Activated T-helper 9 cell treated with anti-CD3 and anti-CD28 coated beads, Interleukin-2, amount 50 U/mL, for 16 hours (primary cell): ENCODE measurements at places on chromosomes 6 and 20.

DNA sequence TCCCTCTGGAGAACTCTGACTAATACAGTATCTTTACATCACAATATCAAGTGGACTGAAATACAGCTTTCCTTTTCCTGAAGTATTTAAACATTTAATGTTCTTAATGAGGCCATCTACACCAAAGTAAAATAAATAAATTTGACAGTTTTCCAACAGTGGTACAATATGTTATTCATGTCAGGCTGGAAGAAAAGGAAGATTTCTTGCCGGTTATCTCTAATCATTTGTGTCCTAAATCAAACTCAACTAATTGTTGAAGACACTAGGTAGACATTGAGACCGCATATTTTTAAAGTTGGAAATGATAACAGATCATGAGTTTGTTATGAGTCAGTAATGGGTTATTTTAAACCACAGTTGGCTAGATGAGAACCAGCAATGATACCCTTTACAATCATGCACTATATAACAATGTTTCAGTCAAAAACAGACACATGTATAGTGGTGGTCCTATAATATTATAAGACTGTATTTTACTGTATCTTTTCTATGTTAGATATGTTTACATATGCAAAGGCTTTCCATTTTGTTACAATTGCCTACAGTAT, 241.6 kb downstream of the LMBRD1 start:
- no peak for DNase-seq

DNA sequence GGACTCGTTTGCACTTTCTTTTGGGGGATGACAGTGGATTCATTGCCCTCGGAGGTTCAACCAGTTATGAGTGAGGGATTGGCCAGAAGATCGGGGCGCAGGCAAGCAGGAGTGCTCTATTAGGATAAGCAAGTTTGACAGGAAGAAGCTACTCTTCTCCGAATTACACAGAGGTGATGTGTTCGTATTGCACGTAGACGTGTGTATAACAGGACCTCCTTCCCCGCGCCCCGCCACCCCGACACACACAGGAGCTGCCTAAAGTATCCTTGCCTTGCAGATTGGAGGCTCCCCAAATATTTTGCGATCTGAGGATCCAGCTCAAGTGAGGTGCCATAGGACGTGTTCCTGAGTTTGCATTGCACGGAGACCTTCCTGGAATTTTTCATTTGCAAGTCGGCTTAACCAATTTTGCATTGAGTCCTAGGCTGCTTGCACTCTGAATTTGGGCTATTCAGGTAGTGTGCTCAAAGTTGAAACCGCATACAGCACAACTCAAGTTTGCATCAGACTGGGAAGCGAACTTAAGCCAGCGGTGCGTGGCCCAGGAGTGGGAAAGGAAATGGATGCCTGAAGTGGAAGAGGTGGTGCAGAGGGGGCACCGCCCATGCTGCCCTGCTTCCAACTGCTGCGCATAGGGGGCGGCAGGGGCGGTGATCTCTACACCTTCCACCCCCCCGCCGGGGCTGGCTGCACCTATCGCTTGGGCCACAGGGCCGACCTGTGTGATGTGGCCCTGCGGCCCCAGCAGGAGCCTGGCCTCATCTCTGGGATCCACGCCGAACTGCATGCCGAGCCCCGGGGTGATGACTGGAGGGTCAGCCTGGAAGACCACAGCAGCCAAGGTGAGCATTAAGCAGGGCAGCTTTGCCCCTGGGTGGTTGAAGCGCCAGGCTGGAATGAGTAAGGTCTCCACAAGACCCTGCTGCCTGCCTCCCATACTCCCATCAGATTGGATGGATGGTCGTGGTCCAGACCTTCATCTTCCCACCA, 770 bp downstream of the TCF19 start:
- no peak for DNase-seq

DNA sequence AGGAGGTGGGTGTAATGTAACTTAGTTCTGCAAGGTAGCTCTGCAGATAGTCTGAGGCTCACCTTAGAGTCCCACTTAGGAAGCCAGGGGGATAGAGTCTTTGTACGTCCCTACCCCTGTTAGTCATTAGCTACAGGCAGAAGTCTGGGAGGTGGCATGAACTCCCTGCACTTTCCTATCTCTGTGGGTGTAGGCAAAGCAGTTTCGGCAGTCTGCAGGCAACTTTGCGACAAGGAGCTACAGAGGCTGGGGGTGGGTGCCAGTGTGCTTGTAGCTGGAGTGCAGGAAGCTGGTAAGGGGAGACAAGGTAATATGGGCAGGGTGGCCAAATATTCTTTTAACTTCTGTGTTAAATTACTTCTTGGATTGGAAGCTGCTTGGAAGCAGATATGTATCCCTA, 45.7 kb downstream of the NKAIN2 start:
- DNase-seq: no peak

GRCh38 chr6:107704347-107705013, 119.6 kb downstream of the SCML4 start:
- no peak for DNase-seq

DNA sequence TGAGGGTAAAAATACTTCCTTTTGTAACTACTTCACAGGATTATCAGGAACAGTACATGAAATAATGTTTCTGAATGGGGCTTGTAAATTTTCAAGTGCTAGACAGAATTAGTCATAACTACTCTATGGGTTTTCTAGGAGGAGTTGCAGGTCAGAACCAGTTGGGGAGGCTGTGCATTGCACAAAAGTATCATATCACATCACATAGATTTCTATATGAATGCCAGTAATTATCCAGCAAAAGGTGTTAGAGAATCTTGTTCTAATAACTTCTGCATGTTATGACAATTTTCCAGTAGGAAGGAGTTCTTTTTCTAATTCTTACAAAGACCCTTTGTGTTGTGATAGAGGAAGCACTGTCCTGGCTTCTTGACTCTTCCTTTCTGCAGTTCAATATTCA, 551.6 kb downstream of the COL12A1 start:
- DNase-seq: no peak

DNA sequence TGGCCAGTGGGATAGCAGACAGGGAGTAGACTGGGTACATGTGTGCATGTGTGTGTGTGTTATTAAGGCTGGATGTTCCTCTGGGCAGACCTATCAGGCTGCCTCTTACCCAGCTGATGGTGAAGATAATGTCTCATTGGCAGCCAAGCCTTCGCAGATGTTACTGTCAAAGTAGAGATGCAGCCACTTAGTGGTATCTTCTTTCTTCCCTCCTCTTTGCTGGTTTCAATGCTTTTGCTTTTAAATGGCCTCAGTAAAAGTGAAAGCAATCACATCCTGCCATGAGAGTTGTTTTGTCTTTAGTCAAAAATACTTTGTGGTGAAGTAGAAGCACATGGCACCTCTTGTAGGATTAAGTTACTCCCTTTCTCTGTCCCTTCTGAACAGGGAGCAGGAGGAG, 57.5 kb downstream of the SNRNP48 start:
- DNase-seq: no peak

- DNase-seq: no peak
Observed at GRCh38 chr6:20693466-20694063, 159.3 kb downstream of the CDKAL1 start.

DNA sequence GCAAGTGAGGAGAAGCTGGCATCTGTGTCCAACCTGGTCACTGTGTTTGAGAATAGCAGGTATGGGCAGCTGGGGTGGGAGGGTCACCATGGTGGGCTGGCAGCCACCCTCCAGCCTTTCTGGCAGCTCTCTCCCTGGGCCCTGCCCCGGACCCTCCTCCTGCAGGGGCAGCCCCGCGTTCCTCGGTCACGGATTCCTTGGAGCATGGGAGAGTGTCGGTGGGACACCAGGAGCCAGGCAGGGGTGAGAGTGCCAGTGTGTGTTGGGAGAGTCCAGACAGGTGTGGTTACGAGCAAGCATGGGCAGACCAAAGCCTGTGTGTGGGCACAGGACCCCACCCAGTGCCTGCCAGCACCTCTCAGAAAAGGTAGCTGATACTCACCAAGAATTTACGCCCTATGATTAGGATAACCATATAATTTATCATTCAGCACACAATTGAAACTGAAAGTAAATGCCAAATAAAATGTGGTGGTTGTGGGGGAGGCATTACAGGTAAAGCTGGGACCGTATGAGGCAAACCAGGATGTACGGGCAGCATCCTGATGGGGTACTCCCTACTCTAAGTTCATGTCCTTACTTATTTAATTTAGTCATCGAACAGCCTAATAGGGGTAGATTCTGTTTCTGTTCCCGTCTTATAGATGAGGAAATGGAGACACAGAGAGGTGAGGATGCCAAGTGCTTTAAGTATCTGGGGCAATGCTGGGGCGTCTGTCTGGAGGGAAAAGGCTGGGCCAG, 542 bp downstream of the FGD2 start:
- DNase-seq: no peak

DNA sequence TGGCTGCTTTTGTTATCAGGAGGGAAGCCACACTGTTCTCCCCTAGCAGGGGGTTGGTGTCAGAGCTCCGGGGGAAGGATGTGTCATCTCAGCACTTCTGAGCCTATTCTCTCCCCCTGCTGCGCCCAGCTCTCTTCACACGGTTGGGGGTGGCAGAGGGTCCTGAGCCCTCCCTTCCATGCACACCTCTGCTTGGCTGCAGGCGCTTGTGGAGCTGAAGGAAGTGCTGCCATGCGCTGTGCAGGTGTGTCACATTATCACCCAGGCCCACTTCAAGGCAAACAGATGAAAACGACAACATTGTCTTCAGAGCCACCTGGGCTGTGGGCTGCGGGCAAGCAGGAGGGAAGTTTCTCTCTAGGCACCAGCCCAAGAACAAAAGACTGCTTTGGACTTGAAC, 263.4 kb downstream of the BMP7 start:
- no peak for DNase-seq

DNA sequence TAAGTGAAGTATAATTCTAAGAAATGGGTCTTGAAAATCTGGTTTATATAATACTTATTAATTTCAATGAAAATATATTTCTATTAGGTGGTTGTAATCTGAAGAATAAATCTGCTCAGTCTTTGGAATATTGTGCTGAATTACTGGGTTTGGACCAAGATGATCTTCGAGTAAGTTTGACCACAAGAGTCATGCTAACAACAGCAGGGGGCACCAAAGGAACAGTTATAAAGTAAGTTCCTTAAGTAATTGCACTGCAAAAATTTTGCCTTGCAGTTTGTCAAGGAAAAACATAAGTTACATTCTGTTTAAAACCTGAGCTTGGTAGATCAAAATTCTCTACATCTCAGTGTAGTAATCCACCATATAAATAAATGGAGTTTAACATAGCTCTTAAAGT, 106.0 kb downstream of the MYO6 start:
- DNase-seq: no peak

DNA sequence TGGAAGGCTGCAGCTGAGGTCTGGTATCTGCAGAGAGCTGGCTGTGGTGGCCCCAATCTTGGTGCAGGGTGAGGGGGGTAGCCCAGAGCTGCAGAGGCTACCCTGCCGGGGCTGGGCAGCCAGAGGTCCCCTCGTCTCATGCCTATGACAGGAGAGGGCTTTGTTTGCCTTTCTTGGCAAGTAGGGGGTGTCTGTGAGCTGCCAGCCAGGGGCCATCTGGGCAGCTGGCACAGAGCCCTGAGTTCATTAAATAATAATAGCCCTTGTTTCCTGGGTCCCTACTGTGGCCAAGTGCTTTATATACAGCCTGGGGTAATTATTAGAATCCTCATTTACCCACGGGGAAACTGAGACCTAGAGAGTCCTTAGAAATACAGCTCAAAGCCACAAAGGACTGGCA, 66.6 kb downstream of the EZR start:
- no peak for DNase-seq

GRCh38 chr6:16712255-16712930, 48.9 kb downstream of the ATXN1 start:
- DNase-seq: peak; percentile 41

DNA sequence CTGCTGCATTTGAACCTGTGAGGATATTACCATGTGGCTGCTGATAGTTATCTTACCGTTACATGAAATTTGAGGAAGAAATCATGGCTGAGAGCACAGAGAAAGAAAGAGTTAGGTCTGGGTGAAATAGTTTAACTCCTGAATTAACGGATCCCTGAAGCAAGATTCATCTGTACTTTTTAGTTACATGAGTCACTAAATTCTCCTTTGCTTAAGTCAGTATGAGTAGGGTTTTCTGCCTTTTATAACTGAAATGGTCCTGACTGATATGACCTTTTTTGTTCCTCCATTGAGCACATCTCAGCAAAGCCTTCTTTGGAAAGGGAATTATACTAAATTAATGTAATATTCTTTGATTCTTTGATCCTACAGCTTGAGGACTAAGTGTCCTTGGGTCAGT, 333.3 kb upstream of the ZFP64 start:
- no peak for DNase-seq

GRCh38 chr6:151059612-151060095, 180.1 kb upstream of the AKAP12 start:
- DNase-seq: no peak

- no peak for DNase-seq
Observed at GRCh38 chr20:49464556-49464955, 17.9 kb downstream of the KCNB1 start.

DNA sequence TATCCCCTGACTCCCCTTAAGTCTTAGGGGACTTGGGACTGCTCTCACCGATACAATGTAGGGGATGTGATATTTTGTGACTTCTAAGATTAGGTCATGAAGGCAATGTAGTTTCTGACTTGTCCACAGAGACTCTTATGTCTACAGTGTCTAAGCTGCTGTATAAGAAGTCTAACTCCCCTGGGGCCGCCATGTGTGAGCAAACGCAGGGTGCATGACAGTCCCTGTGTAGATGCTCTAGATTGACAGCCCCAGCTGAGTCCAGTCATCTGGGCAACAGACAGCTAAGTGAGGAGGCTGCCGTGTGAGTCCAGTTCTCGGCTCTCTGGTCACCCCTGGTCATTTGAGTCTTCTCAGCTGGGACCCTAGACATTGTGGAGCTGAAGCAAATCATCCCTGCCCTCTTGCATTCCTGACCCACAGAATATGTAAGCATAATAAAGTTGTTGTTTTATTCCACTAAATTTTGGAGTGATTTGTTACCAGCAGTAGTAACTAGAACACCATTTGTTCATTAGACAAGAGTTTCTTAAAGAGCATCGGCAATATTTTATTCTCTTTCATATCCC, 743.3 kb upstream of the CHD6 start:
- no peak for DNase-seq

GRCh38 chr6:144931172-144932035, 646.3 kb downstream of the UTRN start:
- no peak for DNase-seq

- no peak for DNase-seq
Observed at GRCh38 chr20:20410678-20411077, 42.8 kb downstream of the INSM1 start.

DNA sequence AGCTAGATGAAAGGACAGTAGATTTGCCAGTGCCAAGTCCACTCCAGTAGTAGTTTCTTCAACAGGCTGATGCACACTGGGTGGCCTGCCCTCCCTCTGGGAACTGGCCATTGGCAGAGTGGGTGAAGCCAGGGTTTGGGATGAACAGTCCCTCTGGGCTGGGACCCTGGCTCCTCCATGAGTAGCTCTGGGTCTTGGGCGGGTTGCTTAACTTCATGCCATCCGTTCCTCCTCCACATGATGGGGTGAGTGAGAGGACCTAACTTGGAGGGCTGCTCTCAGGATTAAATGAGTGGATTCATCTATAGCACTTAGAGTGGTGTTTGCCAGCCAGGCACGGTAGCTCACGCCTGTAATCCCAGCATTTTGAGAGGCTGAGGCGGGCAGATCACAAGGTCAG, 47.2 kb downstream of the PLAGL2 start:
- no peak for DNase-seq
